ENCODE measurements at places on chromosomes 6 and 20.

GRCh38 chr20:50230871-50231560 is 40.4 kb downstream of the CEBPB start:
- no peak for DNase-seq

DNA sequence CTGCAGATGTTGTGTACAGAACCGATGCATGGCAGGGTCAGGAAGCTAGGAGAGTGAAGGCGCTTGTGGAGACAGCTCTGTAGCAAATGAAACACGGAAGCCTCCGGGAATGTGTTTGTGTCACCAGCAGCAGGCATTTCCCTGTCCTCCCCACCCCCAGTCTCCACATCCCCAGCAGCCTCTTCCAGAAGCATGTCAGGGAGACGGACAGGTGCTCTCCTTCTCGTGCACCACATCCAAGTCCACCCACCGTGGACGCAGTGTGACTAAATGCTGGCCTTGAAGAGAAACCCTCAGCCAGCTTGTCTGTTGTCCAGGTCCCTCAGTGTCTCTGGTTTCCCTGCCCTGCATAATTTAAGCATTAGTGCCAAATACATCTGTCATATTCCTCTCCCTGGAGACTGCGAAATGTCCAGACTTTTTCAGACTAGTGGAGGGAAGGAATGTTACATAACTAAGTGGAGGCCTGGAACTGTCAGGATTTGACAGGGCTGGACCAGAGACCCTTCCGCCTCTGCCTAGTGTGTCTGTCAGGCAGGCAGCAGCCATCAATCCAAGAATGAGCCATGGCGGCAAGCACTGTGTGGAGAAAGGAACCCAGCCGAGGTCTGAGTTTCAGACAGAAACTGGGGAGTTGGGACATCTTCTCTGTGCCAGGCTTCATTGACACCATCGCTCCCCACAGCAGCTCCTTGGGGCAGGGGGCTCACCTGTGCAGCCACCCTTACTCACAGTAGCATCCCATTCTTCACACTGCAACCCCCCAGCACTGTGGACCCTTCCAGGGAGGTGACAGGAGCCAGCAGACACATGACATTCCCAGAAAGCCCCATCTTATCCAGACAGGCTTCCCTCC is 26.6 kb upstream of the PI16 start:
- DNase-seq = peak; percentile 55

- DNase-seq = no peak
These were observed 164.3 kb upstream of the RREB1 start for GRCh38 chr6:6943421-6943820.

- no peak for DNase-seq
These were observed 30.9 kb downstream of the MKKS start for GRCh38 chr20:10402938-10403608.

Data from fibroblast of skin of abdomen (primary cell).